ENCODE measurements at places on chromosomes 3 and 15.

- no peak for DNase-seq
These were observed 16.4 kb downstream of the RBP1 start for GRCh38 chr3:139523166-139523565.

DNA sequence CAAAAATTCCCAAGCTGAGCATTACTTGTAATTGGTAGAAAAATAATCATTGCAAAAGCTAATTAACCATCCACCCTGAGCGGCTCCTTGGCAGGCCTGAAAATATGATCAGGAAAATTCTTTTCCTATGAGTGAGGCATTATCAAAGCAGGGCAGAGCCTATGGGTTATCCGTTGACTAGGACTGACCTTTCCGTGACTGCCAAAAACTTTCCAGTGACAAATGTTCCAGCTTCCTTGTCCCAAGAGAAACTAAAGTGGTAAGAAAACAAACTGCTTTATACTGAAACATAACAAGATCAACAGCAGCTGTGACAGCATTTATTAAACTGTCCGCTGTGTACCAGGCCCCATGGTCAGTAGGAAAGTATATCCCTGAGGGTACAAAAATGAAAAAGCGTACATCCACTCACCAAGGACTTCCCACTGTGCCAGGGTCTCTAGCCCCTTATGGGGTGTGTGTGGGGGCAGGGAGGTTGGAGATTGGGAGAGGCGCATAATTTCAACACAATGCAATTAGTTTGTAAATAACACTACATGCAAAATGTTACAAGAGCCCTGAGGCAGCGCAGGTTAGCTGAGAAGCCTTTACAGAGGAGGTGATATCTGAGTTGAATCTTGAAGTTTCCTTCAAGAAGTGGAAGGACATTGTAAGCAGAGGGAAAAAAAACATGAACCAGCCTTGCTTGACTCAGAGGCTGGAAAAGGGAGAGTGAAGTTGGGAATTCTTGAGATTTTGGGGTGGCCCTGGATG is 8.5 kb downstream of the LIPC start:
- DNase-seq: peak; percentile 73

DNA sequence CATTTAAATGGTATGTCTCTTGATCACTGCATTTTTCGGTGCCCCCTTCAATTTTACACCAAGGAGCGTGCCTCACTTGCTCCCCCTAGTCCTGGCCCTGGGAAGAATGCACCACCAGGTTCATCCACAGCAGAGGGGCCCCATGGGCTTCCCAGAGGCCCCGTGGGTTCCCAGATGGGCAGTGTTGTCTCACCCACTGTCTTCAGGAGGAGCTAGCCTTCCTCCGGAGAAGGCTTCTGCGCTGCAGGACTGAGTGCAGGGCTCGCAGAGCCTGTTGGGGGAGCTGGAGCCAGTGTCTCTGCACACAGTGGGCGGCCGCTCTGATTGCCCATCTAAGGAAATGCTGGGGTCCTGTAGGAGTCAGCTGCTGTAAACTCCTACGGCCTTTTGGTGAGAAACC is 45.9 kb downstream of the POLR2M start:
- DNase-seq: no peak

GRCh38 chr3:24740326-24740725 is 245.7 kb upstream of the THRB start:
- DNase-seq: no peak

GRCh38 chr3:114299941-114300624 is 6.3 kb downstream of the TIGIT start:
- DNase-seq: no peak

DNA sequence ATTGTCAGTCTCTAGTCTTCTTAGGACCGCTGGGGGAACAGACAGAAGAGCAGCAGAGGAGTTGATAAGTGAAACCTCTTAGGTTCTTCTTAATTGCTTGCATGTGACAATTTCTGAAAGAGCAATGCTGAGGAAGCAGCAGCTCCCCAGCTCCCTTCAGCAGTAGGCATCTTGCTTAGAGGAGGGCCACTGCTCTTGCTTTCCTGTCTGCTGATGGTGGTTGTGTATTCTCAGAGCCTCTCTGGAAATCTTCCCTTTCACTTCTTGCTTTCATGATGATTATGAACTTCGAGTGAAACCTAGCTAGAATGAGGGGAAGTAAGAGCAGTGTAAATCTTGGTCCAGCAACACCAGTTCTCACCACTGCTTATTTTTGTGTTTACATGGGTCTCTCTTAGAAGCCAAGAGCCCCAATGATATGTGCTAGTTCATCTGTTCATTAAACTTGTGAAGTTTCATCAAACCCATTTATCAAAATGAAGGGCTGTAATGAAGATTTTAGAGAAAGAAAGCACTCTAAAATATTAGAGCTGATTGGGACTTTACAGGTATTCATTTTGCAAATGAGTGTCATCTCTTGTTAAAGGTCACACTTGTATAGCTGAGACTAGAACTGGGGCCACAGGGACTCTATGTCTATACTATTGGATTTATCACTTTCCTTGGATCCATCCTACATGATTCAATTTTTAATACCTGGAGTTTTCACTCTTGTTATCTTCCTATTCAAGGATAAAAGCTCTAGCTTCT is 246.7 kb downstream of the LPP start:
- DNase-seq: no peak

DNA sequence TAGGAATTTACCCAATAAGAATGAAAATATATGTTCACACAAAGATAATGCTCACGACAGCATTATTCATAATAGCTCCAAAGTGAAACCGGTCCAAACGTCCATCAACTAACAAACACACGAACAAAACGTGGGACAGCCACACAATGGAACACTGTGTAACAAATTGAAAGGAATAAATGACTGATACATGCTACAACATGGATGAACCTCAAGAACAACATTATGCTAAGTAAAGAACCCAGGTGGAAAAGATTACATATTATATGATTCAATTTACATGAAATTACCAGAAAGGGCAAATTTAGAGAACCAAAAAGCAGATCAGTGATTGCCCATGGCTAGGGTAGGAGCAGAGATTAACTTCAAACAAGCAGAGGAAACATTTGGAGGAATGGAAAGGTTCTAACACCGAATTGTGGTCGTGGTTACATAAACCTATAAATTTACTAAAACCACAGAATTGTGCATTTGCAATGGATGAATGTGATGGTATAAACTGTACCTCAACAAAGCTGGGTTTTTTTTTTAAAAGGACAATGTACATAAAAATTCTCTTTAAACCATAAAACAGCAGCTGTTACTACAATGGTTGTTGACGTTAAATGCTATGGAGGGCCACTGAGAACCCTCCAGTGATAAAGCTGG is 76.3 kb downstream of the XXYLT1 start:
- DNase-seq: no peak

DNA sequence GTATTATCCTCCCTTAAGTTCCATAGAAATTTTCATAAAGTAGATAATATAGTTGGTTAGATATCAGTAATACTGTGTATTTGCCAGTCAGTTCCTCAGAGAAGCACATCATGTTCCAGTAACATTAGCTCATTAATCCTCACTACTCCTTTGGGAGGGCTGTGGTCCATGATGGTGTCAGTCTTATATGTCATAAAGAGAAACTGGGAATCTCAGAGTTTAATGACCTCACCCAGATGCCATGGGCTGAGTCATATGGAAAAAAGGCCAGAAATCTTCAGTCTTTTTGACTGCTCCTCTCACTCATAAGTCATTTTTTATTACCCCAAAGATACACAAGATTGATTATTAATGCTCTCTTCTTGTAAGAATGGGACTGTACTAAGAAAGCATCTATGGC is 188.6 kb downstream of the CHL1 start:
- DNase-seq: peak; percentile 41

- peak; percentile 28 for DNase-seq
These were observed 85.0 kb downstream of the TCF12 start for GRCh38 chr15:57003418-57003817.

DNA sequence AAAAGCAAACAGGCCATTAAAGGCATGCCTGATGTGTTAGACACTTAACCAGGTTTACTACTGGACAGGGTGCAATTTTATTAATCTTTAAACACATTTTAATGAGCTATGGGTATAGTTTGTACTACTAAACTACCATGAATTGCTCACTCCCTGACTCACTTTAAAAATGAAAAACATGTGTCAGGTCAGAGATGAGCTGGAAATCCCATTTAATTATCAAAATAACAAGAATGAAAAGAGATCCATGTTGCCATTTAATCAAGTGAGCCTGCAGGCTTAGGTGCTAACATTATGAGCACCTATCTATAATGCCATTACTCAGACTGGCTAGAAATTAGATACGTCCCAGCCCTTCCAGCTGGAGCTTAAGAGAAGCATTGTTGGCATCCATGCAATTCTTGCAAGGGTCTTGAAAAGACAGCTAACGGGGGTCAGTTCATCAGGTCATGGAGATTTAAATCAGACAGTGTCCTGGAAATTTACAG is 224.4 kb downstream of the THRB start:
- DNase-seq: no peak

DNA sequence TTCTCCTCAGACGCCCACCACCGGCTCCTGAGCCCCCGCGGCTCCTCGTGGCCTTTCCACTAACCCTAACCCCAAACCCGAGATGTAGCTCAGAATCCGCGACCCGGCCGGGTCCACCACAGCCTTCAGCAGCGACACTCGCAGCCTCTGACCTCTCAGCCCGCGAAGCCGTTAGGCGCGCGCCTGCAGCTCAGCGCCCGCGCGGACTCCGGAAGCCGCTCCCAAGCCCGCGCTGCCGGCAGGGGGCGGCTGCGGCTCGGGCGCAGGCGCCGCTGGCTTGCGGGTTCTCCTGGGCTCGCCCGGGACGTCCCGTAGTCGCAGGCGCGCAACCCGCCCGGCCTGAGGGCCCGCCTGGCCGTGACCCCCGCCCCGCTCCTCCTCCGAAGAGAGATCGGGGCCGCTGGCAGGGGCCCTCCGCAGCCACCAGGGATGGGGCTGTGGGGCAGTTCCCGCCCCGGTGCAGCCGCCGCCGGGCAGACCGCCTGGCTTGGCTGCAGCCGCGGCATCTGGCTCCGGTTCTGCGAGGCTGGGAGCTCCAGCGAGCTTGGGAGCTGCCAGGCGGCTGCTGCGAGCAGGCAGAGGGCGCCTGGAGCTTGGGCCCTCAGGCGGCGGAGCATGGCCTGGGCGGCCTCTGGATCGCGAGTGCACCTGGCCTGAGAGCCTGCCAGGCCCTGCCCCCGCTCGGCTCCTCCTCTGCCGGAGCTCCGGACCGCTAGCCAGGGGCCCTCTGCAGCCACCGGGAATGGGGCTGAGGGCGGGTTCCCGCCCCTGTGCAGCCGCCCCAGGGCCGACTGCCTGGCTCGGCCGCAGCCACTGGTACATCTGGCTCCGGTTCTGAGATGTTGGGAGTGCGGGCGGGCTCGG is 120.7 kb downstream of the LMLN start:
- peak; percentile 80 for DNase-seq

GRCh38 chr15:92005154-92005553 is 151.6 kb downstream of the SLCO3A1 start:
- DNase-seq: no peak

- no peak for DNase-seq
These were observed 39.8 kb downstream of the CADM2 start for GRCh38 chr3:84998545-84998944.

DNA sequence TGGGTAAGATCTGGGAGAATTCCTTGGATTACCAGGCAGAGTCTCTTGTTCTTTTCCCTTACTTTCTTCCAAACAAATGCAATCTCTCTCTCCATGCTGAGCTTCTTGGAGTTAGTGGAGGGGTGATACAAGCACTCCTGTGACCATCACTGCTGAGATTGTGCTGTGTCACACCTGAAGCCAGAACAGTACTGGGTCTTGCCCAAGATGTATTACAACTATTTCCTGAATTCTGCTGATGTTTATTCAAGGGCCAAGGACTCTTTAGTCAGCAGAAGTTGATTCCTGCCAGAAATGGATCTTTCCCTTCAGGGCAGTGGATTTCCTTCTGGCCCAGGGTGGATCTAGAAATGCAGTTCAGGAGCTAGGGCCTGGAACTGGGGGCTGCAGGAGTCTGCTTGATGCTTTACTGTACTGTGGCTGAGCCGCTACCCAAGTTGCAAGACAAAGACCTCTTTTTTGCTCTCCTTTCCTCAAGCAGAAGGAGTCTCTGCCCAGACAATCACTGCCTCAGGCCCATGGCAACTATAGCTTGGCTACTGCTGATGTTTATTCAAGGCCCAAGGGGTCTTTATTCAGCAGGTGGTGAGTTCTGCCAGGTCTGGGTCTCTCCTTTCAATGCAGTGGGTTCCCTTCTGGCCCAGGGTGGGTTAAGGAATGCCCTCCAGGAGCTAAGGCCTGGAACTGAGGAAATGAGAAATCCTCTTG is 98.8 kb downstream of the SH3GL3 start:
- no peak for DNase-seq

DNA sequence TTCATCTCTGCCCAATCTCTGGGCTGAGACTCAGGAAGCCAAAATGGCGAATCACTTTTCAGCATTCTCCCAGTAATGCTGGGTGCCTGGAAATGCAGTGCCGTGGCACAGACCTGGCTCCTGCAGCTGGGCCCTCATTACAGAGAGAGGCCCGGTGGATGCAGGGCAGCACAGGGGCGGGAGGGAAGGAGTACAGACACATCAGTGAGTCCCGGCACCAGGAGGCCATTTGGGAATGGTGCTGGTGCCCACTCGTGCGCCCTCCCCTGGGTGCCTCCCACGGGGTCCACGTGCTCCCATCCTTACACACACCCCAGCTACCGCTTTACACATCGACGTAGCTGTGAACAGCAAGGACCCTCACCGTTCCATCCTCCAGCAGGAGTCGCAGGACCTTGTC is 13.2 kb downstream of the MYO5C start:
- DNase-seq: no peak

DNA sequence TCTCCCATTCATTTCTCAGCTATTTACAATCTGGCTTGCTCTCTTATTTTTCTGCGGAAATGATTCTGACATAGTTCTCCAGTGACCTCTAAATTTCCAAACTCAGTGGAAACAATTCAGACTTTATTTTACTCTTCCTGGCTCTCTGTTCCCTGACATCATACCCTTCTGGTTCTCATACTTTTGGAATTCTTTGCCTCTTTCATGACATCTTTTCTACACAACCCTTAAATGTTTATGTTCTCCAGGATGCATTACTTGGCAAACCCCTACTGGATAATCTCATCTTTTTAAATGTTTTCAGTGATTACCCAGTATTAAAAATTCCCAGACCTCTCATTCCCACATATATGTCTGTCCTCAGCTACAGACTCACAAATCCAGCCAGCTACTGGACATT is 23.9 kb upstream of the PLSCR4 start:
- DNase-seq: no peak

- no peak for DNase-seq
These were observed 27.3 kb upstream of the DUSP7 start for GRCh38 chr3:52083556-52084087.

DNA sequence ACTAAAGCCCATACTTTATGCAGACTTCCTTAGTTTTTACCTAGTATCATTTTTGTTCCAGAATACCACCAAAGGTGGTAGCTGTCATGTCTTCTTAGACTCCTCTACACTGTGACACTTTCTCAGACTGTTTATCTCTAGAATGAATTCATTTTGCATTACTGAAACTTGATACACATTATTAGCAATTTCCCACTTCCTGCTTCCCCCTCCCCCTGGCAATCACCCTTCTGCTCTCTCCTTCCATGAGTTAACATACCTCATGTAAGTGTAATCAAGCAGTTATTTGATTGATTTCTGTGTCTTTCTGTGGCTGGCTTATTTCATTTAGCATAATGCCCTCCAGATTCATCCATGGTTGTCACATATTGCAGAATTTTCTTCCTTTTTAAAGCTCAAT is 204.9 kb downstream of the STAG1 start:
- no peak for DNase-seq

- DNase-seq: no peak
These were observed 107.3 kb upstream of the LPP start for GRCh38 chr3:188046561-188047211.

Measured in ACHN (cell line).